ENCODE measurements at places on chromosomes 2 and 18. TPM values are rescaled to one million over a fixed set of nuclear protein-coding genes. Genes with fewer than 3 reads are reported as not detected.

The AMER3 gene
- total RNA-seq: not detected

The MAPK4 gene
- not detected for total RNA-seq

The UGT1A8 gene
- total RNA-seq: not detected

The SEPTIN2 gene
- 203 TPM for total RNA-seq

The CSRNP3 gene
- total RNA-seq: not detected

The MRO gene
- total RNA-seq: not detected

GRCh38 chr2:224927646-224928173 lies 114.6 kb downstream of the DOCK10 start:
- H3K4me3 ChIP-seq: peak overlapping the region; percentile 56
- peak; percentile 64 for DNase-seq
- peak overlapping the region; percentile 99 for H3K27ac ChIP-seq
- no peaks in the 10 kb centered on the region for H3K27me3 ChIP-seq
- H3K4me1 ChIP-seq: peaks cover 99% of the 10 kb centered on the region

DNA sequence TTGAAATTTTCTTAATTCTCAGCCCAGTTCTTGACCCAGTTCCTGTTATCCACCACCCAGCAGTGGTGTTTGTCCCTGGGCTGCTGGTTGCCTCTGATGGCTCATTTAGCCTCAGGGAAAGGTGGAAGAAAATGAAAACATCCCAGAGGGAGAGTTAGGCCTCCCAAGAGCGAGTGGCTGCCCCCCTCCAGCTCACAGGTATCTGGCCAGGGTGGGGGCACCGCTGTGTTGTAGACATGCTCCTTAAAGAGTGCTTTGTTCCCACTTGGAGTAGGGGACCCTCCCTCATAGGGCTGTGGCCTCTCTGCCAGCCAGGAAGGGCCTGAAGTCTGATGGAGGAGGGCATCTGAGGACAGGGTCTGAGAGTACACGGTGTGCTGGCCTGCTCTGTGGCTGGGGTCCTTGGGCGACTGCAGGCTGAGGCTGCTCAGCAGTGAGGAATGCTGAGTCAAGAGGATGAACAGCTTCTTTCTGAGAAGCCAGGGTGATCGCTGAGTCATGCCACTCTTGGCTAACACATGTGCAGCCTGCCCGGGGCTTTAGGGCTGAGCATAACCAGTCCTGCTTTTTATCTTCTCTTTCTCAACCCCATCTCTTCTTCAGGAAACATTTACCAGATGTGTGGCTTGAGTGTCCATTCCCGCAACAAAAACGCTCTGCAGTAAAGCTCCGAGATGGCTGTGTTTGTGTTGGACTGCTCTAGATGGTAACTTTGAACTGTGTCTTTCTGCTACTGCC lies 72.3 kb downstream of the IL1R2 start:
- H3K4me1 ChIP-seq: peaks cover 31% of the 10 kb centered on the region
- H3K4me3 ChIP-seq: no peak overlapping the region
- peaks cover 1% of the 10 kb centered on the region for H3K36me3 ChIP-seq

GRCh38 chr2:207816546-207816945 lies 46.8 kb upstream of the FZD5 start:
- no peak for DNase-seq
- no peaks in the 10 kb centered on the region for H3K36me3 ChIP-seq
- peaks cover 2% of the 10 kb centered on the region for H3K27me3 ChIP-seq
- H3K4me1 ChIP-seq: no peaks in the 10 kb centered on the region
- no peak overlapping the region for H3K4me3 ChIP-seq
- no peak overlapping the region for H3K27ac ChIP-seq

- no peak overlapping the region for H3K4me3 ChIP-seq
- H3K36me3 ChIP-seq: no peaks in the 10 kb centered on the region
- peaks cover 7% of the 10 kb centered on the region for H3K4me1 ChIP-seq
Measured at GRCh38 chr2:40173276-40173675, 278.6 kb downstream of the SLC8A1 start.

DNA sequence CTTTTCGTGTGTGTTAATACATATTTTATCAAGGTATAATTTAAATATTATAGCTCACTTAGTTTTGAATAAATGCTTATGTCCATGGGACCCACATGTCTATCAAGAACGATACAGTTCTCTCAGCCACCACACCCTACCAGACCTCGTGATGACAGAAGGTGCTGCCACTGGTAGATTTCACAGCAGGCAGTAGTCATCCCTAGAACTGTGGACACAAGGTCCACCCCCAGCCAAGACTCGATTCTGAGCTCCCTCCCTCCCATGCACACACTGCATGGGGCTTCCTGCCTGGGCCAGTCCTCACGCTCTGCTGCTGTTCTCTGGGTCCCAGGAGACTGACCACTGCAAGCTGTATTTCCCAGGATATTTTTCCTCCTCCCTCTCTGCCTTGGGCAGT lies 26.5 kb upstream of the CREB1 start:
- no peak overlapping the region for H3K4me3 ChIP-seq
- no peaks in the 10 kb centered on the region for H3K36me3 ChIP-seq
- peaks cover 80% of the 10 kb centered on the region for H3K4me1 ChIP-seq
- no peak for DNase-seq

DNA sequence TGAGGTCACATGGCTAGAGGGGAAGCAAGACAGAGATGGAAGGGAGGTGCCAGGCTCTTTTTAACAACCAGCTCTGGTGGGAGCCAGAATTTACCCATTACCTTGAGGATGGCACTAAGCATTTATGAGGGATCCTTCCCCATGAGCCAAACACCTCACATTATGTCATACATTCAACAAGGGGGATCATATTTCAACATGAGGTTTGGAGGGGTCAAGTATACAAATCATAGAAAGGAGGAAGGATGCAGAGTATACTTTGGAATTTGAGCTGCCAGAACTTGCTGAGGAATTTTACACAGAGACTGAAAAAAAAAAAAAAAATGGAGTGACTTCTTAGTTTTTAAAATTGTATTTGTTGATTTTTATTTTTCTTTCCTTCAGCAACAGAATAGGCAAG lies 891.4 kb downstream of the CCDC85A start:
- H3K4me1 ChIP-seq: no peaks in the 10 kb centered on the region
- H3K4me3 ChIP-seq: no peak overlapping the region
